ENCODE measurements at places on chromosomes 11 and 22. TPM values are rescaled to one million over a fixed set of nuclear protein-coding genes. Genes with fewer than 3 reads are reported as not detected.

- H3K27me3 ChIP-seq = no peaks in the 10 kb centered on the region
- H3K27ac ChIP-seq = no peak overlapping the region
- DNase-seq = no peak
- H3K36me3 ChIP-seq = no peaks in the 10 kb centered on the region
- H3K4me1 ChIP-seq = no peaks in the 10 kb centered on the region
Measured at GRCh38 chr11:8586805-8587204, 7.2 kb downstream of the STK33 start.

ZC3H7B gene
- 39.3 TPM for total RNA-seq

- peaks cover 10% of the 10 kb centered on the region for H3K4me1 ChIP-seq
- no peaks in the 10 kb centered on the region for H3K27me3 ChIP-seq
- no peaks in the 10 kb centered on the region for H3K36me3 ChIP-seq
- H3K4me3 ChIP-seq = no peak overlapping the region
- no peak overlapping the region for H3K27ac ChIP-seq
- DNase-seq = no peak
Measured at GRCh38 chr11:69524991-69525411, 43.5 kb downstream of the LINC01488 start.

DNA sequence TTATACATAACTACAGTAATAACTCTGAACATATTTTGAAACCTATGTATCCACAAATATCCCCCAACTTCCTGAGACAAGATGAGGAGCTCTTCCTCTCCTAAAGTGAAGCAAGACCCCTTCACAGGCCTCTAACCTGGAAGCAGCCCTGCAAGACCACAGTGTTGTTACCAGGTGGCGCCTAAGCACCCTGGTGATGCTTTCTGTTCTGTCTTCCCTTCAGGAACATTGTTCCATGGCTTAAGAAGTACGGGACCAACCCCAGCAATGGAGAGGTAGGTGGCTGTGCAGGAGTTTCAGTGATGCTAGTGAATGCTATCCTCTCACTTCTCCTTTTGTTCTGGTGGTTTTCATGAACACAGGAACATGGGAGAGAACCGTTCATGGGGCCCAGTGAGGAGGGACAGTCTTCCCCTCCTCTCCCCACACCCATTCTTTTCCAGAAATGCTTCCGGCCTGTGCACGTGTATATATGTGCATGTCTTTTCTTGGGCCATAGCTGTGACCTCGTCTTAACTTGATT is 6.4 kb downstream of the PPIL2 start:
- H3K27ac ChIP-seq = no peak overlapping the region
- peaks cover 12% of the 10 kb centered on the region for H3K36me3 ChIP-seq
- H3K4me1 ChIP-seq = no peaks in the 10 kb centered on the region
- DNase-seq = no peak

DNA sequence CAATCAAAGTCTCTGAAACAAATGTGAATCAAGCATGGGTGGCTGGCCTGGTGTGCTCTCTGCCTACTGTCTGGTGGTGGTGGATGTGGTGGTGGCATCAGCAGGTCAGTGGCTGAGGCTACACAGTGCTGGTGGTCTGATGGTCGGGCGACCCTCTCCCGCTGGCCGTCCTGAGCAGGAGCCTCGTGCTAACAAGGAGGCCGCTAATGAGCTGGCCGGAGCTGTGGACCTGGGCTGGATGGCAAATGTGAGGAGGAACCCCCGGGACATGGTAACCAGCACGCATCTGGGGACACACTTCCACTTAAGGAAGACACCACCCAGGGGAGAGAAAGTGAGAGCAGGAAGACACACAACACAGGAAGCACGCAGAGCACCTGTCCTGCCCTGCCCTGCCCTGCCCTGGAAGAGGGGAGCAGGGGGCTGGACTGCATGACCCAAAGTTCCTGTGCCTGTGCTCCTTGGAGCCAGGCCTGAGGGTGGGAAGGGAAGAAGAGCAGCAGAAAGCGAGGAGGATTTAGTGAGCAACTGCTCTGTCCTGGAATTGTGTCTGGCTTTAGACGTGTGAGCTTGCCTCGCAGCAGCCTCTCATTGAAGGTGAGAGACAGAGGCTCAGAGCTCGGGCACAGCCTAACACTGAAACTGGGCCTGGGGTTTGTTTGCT is 23.7 kb downstream of the SLC37A2 start:
- DNase-seq = no peak
- no peaks in the 10 kb centered on the region for H3K36me3 ChIP-seq
- peaks cover 20% of the 10 kb centered on the region for H3K4me1 ChIP-seq
- no peak overlapping the region for H3K27ac ChIP-seq

KCNK4 gene
- not detected for total RNA-seq

- no peaks in the 10 kb centered on the region for H3K4me1 ChIP-seq
- H3K27me3 ChIP-seq = no peaks in the 10 kb centered on the region
- peak; percentile 16 for DNase-seq
- no peak overlapping the region for H3K27ac ChIP-seq
- no peak overlapping the region for H3K4me3 ChIP-seq
- H3K36me3 ChIP-seq = no peaks in the 10 kb centered on the region
Measured at GRCh38 chr11:113871336-113871735, 4.0 kb downstream of the USP28 start.

TSPAN18 gene
- 0.26 TPM for total RNA-seq

DNA sequence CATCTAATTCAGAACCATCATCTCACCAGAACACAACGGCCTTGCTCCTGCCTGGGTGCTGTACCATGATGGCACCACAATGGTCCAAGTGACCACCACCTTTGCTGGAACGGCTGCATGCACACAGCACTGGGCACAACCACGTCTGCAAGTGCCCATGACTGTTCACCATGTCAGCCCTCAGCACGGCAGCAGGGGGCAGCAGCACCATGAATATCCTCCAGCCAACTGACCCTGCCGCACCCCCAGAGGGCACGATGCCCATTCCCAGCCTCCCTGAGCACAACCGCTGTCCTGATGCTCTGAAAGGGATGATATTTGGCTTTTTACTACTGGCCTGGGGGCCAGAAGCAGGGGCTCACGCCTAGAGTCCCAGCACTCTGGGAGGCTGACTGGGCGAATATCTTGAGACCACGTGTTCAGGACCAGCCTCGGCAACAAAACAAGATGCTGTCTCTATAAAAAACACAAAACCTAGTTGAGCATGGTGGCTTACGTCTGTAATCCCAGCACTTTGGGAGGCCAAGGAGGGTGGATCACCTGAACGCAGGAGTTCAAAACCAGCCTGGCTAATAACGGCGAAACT is 25.7 kb downstream of the DRD4 start:
- no peak overlapping the region for H3K27ac ChIP-seq
- no peak overlapping the region for H3K4me3 ChIP-seq
- DNase-seq = peak; percentile 35
- H3K4me1 ChIP-seq = no peaks in the 10 kb centered on the region
- peaks cover 2% of the 10 kb centered on the region for H3K36me3 ChIP-seq
- H3K27me3 ChIP-seq = no peaks in the 10 kb centered on the region

DNA sequence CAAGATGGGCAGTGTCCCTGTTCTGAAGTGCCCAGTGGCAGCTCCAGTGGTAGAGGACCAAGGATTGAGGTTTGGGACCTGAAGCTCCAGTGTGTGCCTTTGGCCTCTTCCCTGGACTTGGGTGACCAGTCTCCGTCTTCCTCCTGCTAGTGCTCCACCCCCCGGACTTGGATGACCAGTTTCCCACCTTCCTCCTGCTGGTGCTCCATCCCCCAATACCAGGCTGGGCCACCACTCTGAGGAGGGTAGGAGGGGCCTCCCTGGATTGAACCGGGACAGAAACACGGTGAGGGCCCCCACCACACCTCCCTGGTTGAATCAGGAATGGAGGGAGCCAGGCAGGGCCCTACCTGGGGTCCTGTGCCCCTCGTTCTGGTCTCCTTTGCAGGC is 10.9 kb upstream of the NEAT1 start:
- H3K4me3 ChIP-seq = no peak overlapping the region
- H3K27me3 ChIP-seq = no peaks in the 10 kb centered on the region
- H3K36me3 ChIP-seq = peaks cover 11% of the 10 kb centered on the region

SLC22A12 gene
- total RNA-seq = not detected

GRCh38 chr22:20324139-20324516 is 4.3 kb upstream of the DGCR6L start:
- H3K4me3 ChIP-seq = peak overlapping the region; percentile 10
- H3K27ac ChIP-seq = peak overlapping the region; percentile 81
- DNase-seq = no peak
- H3K27me3 ChIP-seq = no peaks in the 10 kb centered on the region

DNA sequence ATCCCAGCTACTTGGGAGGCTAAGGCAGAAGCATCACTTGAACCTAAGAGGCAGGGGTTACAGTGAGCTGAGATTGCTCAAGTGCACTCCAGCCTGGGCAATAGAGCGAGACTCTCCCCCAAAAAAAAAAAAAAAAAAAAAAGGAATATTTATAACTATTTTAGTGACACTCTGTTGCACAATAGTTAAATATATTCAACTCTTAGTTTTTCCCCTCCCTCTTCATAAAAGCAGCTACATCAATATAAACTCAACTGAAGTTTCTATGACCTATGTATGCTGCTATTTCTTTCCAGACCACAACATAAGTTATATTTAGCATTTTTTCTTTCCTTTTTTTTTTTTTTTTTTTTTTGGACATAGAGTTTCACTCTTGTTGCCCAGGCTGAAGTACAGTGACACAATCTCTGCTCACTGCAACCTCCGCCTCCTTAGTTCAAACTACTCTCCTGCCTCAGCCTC is 19.2 kb downstream of the CELF1 start:
- no peaks in the 10 kb centered on the region for H3K27me3 ChIP-seq
- no peaks in the 10 kb centered on the region for H3K36me3 ChIP-seq
- H3K4me3 ChIP-seq = no peak overlapping the region
- peak; percentile 78 for DNase-seq
- H3K4me1 ChIP-seq = peaks cover 14% of the 10 kb centered on the region
- H3K27ac ChIP-seq = peak overlapping the region; percentile 36
